ENCODE measurements at places on chromosomes 7 and 10. TPM values are rescaled to one million over a fixed set of nuclear protein-coding genes. Genes with fewer than 3 reads are reported as not detected.

The ANKRD7 gene
- total RNA-seq = 0.18 TPM

DNA sequence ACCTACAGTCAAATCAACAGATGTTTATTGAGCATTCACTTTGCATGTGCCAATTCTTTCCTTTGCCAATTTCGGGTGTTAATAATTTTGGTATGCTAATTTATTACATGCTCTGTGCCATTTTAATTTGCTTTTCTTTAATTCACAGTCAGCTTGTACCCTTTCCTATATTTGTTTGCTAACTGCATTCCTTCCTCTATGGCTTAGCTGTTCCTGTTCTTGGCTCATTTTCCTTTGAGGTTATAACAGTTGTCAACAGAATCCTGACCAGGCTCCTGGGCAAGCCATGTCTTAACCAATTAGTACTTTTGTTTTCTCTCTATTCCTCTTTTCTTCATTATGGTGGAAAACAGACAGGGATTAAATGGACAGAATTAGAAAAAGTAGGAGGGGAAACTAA lies 73.6 kb upstream of the RPA3 start:
- no peak for DNase-seq
- peaks cover 1% of the 10 kb centered on the region for H3K36me3 ChIP-seq
- H3K27me3 ChIP-seq = no peaks in the 10 kb centered on the region

GRCh38 chr10:31822616-31823318 lies 105.9 kb downstream of the ARHGAP12 start:
- H3K36me3 ChIP-seq = 0 out of 2 replicates have a peak, but pooled peaks cover 4% of the 10 kb centered on the region
- no peak overlapping the region for H3K4me3 ChIP-seq
- no peak overlapping the region for H3K27ac ChIP-seq
- H3K27me3 ChIP-seq = no peaks in the 10 kb centered on the region

DNA sequence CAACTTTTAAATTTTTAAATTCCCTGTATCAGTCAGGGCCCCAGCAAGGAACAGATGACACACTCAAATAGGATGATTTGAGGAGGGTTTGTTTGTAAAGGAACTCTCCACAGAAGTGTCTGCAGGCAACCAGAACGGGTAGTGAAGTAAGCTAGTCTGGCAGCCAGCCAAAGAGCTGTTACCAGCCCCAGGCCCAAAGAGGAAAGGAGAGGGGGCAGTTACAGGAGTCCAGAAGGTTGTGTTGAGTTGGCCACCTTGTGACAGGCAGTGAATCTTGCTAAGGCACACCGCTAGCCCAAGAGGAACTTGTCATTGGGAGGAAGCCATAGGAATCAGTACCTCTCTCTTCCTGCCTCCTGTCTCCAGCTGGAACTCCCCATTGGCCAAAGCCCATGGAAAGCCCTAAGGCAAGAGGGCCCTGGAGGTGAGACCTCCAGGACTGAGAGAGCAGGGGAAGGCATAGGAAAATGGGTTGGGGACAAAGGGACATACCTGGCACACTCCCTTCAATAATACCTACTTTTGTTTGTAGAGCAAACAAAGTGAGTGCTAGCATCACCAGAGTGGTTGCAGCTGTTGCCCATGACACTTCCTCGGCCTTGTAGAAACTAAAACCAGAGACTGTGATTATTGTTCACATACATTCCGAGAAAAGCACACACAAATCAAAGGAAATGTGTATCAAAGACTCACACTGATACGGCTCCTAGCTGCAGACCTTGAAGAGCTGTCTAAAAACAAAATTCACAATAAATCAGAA lies 25.4 kb upstream of the GATAD1 start:
- H3K36me3 ChIP-seq = no peaks in the 10 kb centered on the region
- H3K4me1 ChIP-seq = no peaks in the 10 kb centered on the region
- DNase-seq = peak; percentile 15
- peaks cover 2% of the 10 kb centered on the region for H3K27me3 ChIP-seq
- no peak overlapping the region for H3K27ac ChIP-seq
- H3K4me3 ChIP-seq = no peak overlapping the region

The NEUROD6 gene
- total RNA-seq = not detected

The FAM180A gene
- 1.4 TPM for total RNA-seq

The TBX20 gene
- total RNA-seq = 0.36 TPM

DNA sequence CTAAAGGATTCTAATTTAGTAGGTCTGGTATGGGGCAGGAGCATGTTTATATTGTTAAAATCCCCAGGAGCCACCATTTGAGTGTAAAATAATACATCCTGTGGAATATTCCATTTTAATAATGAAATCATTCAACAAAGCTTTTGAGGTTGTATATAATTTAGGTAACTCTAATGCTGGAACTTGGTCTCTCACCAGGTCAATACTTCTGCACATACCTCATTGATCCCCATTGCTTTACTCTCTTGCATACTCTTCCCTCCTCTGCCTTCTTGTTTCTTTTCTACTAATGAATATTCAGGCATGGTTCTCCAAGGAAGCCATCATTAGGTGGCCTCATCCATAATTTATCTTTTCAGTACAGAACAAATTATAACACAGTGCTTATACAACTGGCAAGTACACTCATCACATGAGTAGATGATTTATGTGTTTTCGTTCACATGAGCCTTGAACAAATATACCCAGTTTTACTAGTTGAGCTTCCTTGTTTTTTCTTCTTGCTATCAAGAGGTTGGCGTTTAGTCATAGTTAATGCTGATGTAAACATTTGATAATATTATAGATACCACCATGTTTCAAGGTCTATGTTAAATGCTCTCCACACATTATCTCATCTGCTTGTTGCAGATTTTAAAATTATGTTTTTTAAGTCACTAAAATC lies 7.2 kb downstream of the PALS2 start:
- no peak overlapping the region for H3K27ac ChIP-seq
- H3K36me3 ChIP-seq = no peaks in the 10 kb centered on the region
- DNase-seq = peak; percentile 48
- H3K27me3 ChIP-seq = no peaks in the 10 kb centered on the region
- H3K4me1 ChIP-seq = no peaks in the 10 kb centered on the region

Measured in IMR-90 (cell line).